ENCODE measurements at places on chromosomes 6 and 20. TPM values are rescaled to one million over a fixed set of nuclear protein-coding genes. Genes with fewer than 3 reads are reported as not detected.

- no peak for DNase-seq
Observed at GRCh38 chr6:20542927-20543602, 8.8 kb downstream of the CDKAL1 start.

RAET1E gene
- 4.3 TPM for total RNA-seq

- DNase-seq, result no peak
Observed at GRCh38 chr6:164838068-164838615, 471.3 kb downstream of the C6orf118 start.

RAD21L1 gene
- not detected for total RNA-seq

GRCh38 chr6:140966676-140967075, 1166.0 kb upstream of the GJE1 start:
- no peak for DNase-seq

DNA sequence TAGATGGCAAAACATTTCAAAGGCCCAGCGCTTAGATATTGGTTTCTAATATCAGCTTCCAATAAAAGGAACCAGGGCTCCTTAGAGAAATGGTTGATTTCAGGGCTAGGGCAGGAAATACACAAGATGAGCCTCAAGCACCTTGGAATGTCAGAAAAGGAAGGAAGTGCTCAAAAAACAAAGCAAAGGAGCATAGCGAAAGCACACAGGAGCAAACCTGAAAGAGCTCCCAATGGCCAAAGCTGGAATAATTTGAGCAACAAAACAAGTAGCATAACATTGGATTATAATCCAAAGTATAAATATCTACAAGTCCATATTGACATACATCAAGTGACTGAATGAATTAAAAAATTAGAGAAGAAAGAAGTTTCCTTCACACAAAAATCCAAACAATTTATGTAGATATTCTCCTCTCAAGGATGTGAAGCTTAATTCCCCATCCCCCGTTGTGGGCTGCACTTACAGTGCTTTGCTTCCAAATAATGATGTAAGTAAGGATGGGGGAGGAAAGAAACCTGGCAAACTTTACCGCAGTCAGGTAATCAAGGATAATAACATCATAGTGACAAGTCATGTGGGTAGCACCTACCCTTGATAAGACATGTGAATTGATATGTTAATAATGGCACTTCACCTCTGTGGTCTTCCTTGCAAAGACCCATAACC, 132.9 kb upstream of the DST start:
- DNase-seq, result no peak

- DNase-seq, result no peak
Observed at GRCh38 chr6:157157258-157157657, 166.1 kb downstream of the TMEM242 start.

- no peak for DNase-seq
Observed at GRCh38 chr6:142569676-142570075, 267.9 kb downstream of the ADGRG6 start.

GRCh38 chr6:62344850-62345249, 58.8 kb upstream of the KHDRBS2 start:
- no peak for DNase-seq

Data from right atrium auricular region (tissue), 2 donors.